ENCODE measurements at places on chromosomes 12 and 14. TPM values are rescaled to one million over a fixed set of nuclear protein-coding genes. Genes with fewer than 3 reads are reported as not detected.

Gene HOTAIR
- polyA plus RNA-seq = not detected

Gene CEBPE
- polyA plus RNA-seq = 0.45 TPM

Gene FOXN4
- not detected for polyA plus RNA-seq

Gene KERA
- polyA plus RNA-seq = not detected

Gene MMAB
- 11.3 TPM for polyA plus RNA-seq

Gene MANSC1
- 0.19 TPM for polyA plus RNA-seq

Gene CMKLR1
- 0.06 TPM for polyA plus RNA-seq

Gene UBC
- 3,294 TPM for polyA plus RNA-seq

Gene OR6C68
- polyA plus RNA-seq = not detected

Gene LRRC9
- polyA plus RNA-seq = not detected

Gene CYP46A1
- 0.16 TPM for polyA plus RNA-seq

Gene GARIN6
- polyA plus RNA-seq = not detected

Gene PAX9
- not detected for polyA plus RNA-seq

Gene CLEC2A
- polyA plus RNA-seq = not detected

Gene CFL2
- polyA plus RNA-seq = 9.6 TPM

Gene ACVRL1
- polyA plus RNA-seq = not detected

Gene TNFAIP2
- polyA plus RNA-seq = 11.8 TPM

Gene PLCZ1
- not detected for polyA plus RNA-seq

Gene KRT83
- not detected for polyA plus RNA-seq

Gene LYZ
- polyA plus RNA-seq = 21.1 TPM

Gene CPNE6
- 0.10 TPM for polyA plus RNA-seq

Gene IL26
- polyA plus RNA-seq = not detected

Gene NIN
- 46.2 TPM for polyA plus RNA-seq

Gene GNG2
- 25.0 TPM for polyA plus RNA-seq

Gene ADGRD1
- 1.7 TPM for polyA plus RNA-seq

Gene UNC119B
- 7.2 TPM for polyA plus RNA-seq

Gene VWF
- polyA plus RNA-seq = 0.03 TPM

Gene MMP17
- polyA plus RNA-seq = 140 TPM

Gene ISCA2
- polyA plus RNA-seq = 14.1 TPM

Gene SLC8A3
- polyA plus RNA-seq = 0.06 TPM

Gene PZP
- not detected for polyA plus RNA-seq

Gene ARL6IP4
- polyA plus RNA-seq = 274 TPM

Gene PROX2
- 0.04 TPM for polyA plus RNA-seq

Gene CCDC59
- polyA plus RNA-seq = 143 TPM

Gene GPRC5A
- 0.01 TPM for polyA plus RNA-seq

All from B cell (primary cell).